ENCODE measurements at places on chromosomes 7 and 10.
A peak's percentile ranks its signal among the peaks of the same experiment; 100 is the strongest.

- no peak for DNase-seq
Observed at GRCh38 chr7:93015779-93016481, 101.8 kb downstream of the SAMD9 start.

DNA sequence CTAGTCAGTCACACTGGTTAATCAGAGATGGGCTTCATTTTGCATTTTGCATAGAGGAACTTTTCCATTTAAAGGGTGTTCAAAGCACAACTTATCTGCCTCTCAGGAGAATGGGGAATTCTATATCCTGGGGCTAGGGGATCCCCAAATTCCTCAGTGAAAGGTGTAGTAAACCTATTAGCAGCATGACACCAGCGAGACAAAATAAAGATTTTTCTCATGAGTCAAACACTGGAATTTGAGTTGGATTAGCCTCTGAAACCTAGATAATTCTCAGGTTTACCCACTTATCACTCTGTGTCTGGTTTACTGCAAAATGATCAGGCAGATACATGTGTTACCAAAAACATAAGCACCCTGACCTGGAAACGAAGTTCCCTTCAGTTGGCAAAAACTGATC is 2.1 kb downstream of the AFAP1L2 start:
- DNase-seq: no peak

DNA sequence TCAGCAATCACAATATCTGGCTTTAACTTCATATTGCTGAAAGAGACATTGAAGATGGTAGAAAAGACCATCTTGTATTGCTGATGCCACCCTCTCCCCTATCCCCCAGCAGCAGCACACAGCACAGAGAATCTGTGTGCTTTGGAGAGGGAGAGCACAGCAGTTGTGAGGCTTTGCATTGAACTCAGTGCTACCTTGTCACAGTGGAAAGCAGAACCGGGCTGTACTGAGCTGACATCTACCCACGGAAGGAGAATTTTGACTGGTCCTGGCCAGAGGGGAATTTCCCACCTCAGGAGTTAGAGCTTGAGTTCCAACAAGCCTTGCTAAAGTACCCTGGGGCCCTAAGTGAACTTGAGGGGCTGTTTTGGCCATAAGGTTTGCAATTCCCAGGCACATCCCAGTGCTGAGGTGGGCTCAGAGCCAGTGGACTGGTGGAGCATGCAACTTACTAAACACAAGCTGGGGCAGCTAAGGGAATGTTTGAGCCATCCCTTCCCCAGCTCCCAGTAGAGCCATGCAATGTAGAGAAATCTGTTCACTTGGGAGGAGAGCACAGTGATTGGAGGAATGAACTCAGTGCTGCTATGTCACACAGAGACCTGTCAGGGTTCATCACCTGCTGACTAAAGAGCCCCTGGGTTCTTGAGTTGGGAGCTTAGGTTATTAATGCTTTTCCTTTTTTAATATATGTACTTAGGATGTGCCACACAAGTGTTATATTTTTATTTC is 62.1 kb downstream of the OR13A1 start:
- no peak for DNase-seq

DNA sequence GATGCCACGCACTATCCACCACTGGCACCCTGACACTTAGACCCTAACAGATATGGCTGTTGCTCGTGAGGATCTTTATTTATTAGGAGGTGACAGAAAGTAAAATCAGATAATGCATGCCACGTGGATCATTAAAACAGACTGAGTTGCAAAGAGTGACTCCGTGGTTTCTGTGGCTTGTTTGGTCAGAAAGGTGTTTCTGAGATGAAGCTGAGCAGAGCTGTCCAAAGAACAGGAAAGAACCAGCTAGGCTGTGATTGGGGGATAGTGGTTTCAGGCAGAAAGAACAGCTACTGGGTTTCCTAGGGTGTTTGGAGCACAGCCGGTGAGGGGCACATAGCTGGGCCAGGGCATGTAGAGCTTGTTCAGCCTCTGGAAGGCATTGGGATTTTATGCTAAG is 34.4 kb downstream of the CSGALNACT2 start:
- no peak for DNase-seq

DNA sequence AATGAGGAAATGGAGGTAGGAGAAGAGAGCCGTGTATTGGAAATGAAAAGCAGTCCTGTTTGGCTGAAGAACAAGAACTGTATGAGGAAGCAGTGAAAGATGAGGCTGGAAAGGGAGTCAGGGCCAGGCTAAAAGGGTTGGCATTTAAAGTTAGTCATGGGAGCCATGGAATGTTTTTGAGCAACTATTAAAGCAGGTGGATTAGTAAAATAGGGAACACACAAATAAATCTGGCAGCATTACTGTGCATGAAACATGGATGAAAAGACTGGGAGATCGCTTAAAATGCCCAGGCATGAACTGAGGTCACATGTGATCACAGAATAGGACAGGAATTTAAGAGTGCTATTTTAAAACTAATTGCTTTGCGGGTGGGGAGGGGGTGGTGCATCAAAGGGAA is 1.4 kb upstream of the IFRD1 start:
- DNase-seq: no peak

- DNase-seq: no peak
Observed at GRCh38 chr10:101161494-101162299, 30.6 kb downstream of the TLX1 start.

DNA sequence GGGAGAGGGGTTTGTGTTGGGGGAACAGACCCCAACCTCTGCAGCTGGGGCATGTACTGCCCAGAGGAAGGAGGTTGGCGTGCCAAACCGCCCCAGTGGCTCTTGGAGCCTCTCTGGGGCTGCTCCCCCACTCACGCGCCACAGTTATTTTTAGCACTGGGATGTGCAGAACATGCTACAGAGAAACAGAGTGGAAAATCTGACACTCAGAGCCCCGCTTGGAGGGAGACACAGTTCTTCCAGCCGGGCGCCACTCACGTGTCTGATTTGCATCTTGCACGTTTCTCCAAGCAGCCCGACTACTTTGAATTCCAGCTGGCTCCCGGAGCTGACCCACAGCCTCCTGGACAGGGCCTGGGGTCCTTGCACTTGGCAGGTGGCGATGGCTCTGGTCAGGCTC is 182.0 kb downstream of the RPS24 start:
- peak; percentile 87 for DNase-seq

DNA sequence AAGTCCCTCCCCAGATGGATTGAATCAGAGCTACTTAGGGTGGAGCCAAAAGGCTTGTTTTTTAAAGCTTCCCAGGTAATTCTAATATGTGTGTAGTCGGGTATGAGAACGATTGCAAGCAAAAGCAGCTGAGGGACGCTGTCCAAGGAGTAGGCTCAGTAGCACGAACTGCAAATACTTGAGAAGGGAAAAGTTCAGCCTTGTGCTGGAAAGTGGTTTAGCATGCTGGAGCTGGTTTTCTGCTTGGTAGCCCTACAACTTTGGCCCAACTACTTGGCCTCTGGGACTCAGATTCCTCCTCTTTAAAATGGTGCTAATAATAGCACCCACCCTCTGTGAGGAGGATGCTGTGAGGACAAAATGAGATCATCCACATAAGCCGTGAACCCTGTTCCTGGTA is 76.2 kb downstream of the AHR start:
- DNase-seq: no peak

DNA sequence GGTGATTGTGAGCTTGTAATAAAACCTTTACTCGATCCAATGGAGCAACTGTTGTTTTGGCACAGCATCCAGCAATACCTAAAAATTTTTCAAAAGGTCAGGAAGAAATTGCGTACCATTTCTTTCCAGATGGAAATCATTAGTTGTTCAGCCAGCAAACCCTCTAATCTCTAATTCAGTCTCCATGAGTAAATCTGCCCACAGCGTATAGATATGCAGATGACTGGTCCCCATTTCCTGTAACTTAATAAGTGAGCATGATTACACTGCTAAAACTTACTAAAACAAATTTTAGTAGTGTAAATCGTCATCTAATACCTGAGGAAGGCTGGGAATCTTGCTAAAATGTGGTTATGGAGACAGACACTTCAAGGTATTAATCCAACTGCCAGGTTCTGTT is 10.6 kb downstream of the SLC25A16 start:
- DNase-seq: no peak

DNA sequence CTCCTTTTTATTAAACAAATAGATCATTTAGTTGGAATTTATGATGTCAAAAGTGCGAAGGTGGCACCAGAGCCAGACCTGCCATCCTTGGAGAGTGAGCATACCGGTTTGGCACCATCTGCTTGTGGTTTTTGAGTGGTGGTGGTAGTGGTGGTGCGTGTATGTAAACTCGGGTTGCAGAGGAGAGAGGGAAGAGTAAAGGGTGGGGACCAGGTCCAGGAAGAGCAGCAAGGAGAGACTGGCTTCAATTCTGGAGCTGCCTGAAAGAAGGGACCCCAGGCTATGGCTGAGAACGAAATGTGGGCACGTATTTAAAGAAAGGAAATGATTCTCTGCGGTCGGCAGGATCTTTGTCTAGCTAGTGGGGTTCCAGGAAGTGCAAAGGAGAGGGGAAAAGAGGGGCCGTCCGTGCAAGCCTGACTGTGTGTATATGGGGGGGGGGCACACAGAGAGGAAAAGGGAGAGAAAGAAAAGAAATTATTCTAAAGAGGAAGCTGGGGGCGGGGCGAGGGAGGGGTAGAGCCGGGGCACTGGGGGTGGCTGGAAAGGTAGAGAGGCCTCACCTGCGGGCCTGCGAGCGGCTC is 448 bp upstream of the GOLGA7B start:
- no peak for DNase-seq

DNA sequence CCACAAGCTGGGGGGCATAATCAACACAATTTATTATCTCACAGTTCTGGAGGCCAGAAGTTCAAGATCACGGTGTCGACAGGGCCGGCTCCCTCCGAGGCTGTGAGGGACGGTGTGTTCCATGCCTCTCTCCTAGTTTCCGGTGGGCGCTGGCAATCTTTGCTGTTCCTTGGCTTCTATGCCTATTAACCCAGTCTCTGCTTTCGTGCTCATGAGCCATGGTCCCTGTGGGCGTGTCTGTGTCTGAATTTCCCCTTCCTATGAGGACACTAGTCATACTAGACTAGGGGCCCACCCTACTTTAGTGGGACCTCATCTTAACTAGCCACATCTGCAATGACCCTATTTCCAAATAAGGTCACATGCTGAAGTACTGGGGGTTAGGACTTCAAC is 29.4 kb downstream of the HIPK2 start:
- no peak for DNase-seq

DNA sequence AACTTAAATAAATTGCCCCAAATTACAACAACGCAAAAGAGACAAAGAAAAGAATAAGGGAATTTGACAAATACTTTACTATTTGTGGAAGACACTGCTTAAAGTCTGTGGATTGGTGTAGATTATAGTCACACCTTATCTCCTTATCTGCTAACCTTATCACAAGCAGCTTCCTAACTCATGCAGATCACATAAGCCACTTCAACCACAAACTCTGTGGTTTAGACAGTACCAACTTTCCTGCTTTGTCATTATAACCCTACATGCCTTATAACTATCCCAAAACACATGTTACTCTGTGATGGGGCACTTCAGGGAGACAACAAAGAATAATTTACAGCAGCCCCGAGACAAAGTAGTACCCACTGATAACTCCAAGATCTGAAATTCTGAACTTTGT is 41.5 kb upstream of the PPP3CB start:
- no peak for DNase-seq

- no peak for DNase-seq
Observed at GRCh38 chr10:84946904-84947303, 618.5 kb downstream of the CCSER2 start.

DNA sequence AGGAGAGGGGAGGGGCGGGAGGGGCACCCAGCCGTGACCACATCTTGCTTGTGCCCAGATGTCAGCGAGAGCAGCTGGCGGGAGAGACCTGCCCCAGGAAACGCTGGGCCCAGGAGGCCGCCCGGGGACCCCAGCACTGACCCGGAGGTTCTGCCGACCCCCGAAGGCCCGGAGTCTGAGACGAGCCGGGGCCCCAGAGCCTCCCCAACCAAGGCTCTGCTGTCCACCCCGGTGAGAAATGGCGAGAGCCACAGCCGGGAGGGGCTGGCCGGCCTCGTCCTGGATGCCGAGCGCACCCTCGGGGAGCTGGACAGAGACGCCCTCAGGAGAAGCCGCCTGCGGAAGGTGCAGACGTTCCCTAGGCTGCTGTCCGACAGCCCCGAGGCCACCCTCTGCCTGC is 25.9 kb downstream of the KNDC1 start:
- no peak for DNase-seq

GRCh38 chr10:26755443-26755903 is 58.0 kb downstream of the PDSS1 start:
- no peak for DNase-seq

- no peak for DNase-seq
Observed at GRCh38 chr10:492836-493235, 196.6 kb downstream of the DIP2C start.

- no peak for DNase-seq
Observed at GRCh38 chr10:44511601-44512000, 126.7 kb upstream of the CXCL12 start.

- no peak for DNase-seq
Observed at GRCh38 chr10:5493691-5494090, 5.7 kb downstream of the CALML5 start.
